ENCODE measurements at places on chromosomes 1 and 21.

DNA sequence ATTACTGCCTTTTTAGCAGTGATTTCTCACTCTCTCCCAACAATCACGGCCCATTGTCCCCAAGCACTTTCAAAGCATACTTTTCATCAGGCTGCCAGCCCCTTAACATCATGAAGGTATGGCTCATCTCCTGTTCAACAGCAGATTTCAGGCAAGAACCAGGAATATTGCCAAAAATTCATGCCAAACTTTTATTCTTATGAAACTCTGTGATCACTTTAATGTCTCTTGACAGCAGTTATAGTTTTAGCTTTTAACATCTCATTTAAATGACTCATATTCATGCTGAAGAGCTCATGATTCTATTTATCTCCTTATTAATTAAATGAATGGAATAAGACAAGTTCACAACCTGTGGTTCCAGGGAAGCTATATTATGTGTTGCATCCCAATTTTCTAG is 235.1 kb downstream of the GRIK1 start:
- no peak for DNase-seq

GRCh38 chr1:165486663-165487062 is 41.7 kb upstream of the RXRG start:
- DNase-seq = no peak

DNA sequence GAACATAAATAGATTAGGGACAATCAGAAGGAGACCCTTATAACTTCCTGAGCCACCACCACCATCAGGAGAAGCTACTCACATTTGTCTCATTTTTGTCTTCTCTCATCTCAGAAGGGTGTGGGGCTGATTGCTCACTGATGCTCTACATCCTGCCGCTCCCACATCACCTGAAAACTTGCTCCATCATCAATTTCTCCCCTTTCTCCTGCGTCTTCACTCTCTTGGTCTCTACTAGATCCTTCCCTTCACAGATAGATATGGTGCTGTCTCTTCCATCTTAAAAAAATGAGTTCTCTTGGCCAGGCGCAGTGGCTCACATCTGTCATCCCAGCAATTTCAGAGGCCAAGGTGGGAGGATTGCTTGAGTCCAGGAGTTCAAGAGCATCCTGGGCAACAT is 38.4 kb downstream of the C1orf216 start:
- DNase-seq = no peak

GRCh38 chr1:198797656-198798055 is 158.8 kb downstream of the PTPRC start:
- no peak for DNase-seq
